Mucosa of gallbladder (tissue), 1 donor: ENCODE measurements at places on chromosomes 16 and 17. TPM values are rescaled to one million over a fixed set of nuclear protein-coding genes. Genes with fewer than 3 reads are reported as not detected.

GRCh38 chr16:49026566-49027181, 255.0 kb downstream of the CBLN1 start:
- DNase-seq, result no peak

GRCh38 chr17:9381068-9381467, 194.6 kb downstream of the STX8 start:
- no peak for DNase-seq

CES3 gene
- total RNA-seq, result 5.2 TPM

DNA sequence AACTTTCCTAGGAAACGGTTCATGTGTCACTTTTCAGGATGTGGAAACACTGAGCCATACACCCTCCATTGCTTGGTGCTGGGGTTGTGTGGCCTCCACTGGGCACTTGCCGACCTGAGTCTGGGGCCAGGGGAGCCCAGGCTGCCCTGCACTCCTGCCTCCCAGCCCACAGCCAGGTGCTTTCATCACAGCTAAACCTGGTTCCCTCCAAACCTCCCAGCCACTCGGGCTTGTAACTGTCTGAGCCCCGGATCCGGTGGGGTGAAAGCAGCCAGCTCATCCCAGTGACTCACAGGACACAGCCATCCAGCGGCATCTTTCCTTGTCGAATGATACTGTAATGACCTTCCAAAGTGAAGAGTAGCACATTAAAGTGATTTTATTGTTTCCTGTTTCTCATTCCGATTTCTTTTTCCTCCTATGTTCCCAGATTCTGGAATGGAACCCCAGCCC, 19.8 kb downstream of the CARHSP1 start:
- no peak for DNase-seq

KRT15 gene
- total RNA-seq, result 5.6 TPM

IGF2BP1 gene
- 1.1 TPM for total RNA-seq
